ENCODE measurements at places on chromosomes 1 and 21.

DNA sequence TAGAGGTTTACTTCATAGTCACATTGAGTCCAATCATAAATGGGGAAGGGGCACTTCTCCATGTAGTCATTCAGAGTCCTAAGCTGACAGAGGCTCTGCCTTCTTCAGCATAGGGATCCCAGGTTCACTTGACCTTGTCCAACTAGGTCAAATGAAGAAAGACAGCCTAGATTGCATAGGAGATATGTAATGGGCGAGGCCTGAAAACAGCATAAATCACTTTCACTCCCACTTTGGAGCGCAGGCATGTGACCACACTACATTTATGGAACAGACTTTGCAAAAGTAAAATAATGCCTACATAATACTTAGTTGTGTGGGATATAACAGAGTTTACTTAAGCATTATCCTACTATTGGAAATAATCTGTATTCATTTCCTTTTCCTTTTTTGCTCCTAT lies 51.7 kb downstream of the HOOK1 start:
- no peak for DNase-seq

DNA sequence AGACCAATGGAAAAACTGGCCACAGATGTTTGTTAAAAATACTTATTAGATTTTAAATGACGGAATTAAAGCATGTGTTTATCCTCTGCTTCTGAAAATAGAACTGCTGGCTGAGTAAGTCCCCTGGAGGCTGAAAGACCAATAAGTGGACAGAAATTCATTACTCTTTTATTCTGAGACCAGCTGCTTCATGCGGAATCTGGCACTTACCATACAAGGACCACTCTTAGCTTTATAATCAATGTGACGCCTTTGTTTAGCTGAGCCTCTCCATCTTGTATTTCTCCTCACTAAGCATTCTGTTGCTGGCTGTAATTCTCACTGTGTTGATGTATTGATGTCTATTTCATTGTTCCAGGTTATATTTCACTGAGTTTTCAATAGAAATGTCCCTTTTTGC lies 6.3 kb upstream of the EXO1 start:
- no peak for DNase-seq

DNA sequence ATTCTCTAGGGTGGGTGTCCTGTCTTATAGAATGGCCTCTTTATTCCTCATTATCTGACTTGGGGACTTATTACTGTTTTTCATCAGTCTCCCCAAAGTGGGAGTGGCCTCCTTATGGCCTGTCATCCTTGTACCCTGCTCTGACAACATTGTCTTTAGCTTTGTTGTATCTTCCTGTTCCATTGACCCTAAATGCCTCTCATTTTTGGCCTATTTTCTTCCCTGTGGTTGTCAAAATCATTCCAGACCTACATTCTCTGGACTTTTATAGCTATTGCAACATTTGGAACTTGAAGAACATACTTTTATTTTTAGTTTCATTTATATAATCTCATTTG lies 9.7 kb downstream of the SFT2D2 start:
- DNase-seq, result no peak

GRCh38 chr1:207069858-207070506 lies 16.9 kb downstream of the PFKFB2 start:
- no peak for DNase-seq

- DNase-seq, result peak; percentile 46
Observed at GRCh38 chr1:11929849-11930248, 3.6 kb upstream of the KIAA2013 start.

GRCh38 chr1:114008993-114009392 lies 29.7 kb downstream of the OLFML3 start:
- no peak for DNase-seq

DNA sequence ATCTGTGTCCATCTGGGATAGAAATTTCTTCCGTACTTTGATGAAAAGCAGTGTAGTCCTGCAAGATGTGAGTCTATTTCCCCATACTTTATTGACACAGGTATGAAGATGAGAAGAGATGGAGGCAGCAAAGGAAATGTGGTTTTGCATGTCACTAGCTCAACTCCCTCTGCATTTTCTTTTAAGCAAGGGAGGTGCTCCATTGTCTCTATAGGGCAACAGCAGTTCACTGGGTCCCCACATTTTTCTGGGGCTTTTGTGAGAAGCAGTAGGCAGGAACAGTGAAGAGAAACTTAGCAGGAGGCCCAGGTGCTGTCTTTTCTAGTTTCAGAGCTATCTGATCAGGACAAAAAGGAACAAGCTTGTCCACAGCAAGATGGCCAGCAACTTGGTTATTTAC lies 37.1 kb downstream of the C21orf91 start:
- no peak for DNase-seq

DNA sequence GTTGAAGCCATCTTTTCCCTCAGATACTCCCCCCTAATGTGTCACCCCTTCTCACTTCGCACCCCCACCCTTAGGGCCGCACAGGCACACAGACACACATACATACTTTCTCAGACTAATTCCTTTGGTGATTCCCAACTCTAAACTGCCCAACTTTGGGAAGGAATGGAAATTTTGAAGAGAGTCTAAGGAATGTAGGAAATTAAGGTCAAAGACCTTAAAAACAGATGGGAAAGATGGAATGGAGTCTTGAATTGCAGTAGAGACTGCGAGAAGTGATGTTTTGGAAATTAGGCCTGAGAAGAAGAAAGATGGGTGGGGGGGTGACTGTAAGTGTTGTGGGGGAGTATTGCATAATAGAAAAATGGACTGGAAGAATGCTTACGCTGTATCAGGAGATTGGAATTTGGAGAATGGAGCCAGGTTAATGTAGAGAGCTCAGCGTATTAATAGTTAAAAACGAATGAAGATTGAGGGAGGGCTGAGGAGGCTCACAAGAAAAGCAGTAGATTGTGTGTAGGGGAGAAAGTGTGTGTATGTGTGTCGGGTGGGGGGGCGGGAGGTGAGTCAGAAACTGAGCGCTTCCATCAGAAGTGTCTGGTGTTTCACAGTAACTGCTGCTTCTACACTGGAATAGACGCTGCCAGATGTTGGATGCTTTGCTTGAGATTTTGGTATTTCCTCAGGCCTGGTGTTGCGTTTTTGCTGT lies 1.7 kb downstream of the PIP5K1A start:
- peak; percentile 22 for DNase-seq

DNA sequence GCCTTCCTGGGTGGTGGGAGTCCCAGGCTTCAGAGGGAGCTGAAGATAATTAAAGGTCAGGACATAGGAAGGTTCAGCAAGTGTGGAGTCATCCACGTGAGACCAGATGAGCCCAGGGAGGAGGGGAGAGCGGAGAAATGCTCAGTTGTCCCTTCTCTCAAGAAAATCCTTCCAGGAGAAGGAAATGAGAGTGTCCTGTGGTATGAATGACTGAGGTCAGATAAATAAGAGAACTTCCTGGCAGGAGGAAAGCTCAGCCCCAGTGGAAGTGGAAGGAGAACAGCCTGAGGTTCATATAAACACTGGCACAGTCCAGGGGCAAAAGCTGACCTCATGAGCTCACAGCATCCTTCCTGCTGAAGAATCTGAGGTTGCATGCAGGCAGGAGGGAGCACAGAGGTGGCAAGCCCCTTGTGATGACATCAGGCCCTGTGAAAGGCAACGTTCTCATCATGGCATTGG lies 97.6 kb downstream of the NAV1 start:
- no peak for DNase-seq

DNA sequence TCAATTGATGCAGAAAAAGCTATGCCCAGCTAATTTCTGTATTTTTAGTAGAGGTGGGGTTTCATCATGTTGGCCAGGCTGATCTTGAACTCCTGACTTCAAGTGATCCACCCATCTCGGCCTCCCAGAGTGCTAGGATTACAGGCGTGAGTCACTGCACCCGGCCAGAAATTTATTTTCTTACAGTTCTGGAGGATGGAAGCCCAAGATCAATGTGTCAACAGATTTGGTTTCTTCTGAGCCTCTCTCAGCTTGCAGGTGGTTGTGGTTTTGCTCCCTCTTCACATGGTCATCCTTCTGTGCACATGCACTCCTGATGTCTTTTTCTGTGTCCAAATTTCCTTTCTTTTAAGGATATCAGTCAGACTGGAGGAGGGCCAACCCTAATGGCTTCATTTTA lies 35.6 kb downstream of the SHCBP1L start:
- no peak for DNase-seq

DNA sequence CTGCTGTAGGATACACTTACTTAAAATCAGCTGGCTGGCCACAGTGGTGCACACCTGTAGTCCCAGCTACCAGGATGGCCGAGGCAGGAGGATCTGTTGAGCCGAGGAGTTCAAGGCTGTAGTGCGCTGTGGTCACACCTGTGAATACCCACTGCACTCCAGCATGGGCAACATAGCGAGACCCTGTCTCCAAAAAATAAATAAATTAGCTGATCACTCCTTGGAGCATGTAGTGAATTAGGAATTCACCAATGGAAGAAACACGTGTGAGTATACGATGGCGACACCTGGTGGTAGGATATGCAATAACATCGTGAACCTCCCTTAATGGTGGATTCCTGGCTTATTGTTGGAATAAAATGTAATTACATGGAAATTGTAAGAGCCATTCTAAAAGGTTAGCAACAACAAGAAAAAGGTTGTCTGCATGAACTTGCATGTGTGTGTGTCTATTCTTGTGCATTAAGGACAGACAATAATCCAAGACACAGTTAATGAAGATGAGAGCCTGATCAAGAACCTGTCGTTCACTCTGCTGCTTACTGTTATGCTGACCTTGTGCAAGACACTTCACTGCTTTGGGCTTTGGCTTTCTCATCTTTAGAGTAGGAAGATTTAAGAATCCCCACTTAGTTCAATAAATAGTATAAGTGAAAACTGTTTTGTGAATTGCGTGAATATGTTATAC lies 38.6 kb upstream of the COX20 start:
- DNase-seq, result peak; percentile 63

DNA sequence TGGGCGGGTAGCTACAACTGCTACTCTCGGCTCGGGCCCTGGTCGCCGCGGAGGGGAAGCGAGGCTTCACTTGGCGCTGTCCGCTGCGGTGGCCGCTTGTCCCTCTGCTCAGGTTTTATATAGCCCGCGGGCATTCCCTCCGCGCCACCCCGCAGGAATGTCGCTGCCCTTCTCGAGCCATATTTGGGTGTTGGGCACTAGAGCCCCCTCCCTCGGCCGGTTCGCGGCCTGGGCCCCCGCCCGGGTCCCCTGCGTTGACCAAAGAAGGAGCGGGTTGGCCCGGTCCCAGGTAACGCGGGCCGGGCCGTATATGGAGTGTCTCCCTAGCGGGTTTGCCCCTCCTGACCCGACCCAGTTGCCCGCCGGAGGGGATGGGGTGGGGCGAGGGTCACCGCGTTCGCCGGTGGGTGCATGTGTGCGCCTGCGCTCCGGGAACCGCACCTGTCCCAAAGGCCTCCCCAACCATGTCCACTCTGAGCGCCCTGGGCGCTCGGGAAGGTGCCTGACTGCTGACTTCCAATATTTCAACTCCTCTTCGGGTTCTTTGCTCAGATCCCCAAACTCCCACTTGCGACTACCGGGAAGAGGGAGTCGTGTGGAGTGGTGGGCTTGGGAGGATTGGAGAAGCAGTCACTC lies at the start of gene ACTA1:
TSS of gene ACTA1 (minus strand) at position 90 of the 636 bp plus-strand sequence. CDS start 979 bp downstream, outside the sequence.
- no peak for DNase-seq

GRCh38 chr1:5616366-5617178 lies 375.7 kb downstream of the NPHP4 start:
- DNase-seq, result no peak

DNA sequence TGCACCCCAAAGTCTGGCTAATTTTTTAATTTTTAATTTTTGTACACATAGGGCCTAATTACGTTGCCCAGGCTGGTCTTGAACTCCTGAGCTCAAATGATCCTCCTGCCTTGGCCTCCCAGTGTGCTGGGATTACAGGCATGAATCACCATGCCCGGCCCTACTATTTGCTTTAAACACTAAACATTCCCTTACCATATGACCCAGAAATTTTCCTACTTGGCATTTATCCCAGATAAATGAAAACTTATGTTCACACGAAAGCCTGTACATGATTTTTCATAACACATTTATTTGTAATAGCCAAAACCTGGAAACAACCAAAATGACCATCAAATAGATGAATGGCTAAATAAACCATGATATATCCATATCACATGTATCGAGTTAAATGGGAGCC lies 35.8 kb downstream of the NDUFS5 start:
- no peak for DNase-seq

DNA sequence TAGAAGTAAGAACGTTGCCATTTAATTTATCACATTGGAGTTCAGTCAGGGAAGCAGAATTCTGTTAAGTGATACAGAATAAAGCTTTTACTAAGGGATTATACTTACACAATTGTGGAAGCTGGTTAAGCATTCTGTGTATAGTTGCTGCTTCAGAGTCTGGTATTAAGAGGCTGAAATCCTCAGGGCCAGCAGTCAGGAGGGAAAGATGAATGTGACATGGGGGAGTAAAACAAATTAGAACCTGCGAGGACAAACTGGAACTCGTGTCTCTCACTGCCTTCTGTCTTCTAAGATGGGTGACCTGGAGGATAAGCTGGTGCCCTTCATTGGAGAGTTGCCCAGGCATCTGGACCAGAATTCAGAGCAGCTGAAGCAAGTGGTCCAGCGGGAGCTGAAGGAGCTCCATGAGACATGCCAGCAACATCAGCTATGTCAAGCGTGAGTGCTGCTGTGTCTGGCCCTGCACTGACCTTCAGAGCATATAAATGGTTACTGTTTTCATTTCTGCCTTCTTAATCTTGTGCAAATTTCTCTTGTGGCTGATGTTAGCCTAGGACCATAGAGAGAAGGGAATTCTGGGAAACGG lies 23.0 kb downstream of the MARK1 start:
- DNase-seq, result no peak

GRCh38 chr1:212667223-212668139 lies 32.2 kb downstream of the BATF3 start:
- DNase-seq, result no peak

DNA sequence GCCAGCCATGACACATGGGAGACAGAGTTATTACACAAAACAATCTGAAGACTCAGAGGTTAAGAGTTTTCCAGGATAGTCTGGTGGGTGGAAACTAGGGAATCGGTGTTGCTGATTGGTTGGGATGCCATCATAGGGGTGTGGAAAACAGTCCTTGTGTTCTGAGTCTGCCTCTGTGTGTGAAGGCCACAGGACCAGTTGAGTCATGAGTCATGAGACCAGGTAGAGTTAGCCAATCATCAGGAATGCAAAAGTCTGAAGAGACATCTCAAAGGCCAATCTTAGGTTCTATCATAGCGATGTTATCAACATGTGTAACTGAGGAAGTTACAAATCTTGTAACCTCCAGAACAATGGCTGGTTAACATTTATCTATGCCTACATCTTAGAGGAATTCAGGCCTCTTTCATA lies 49.7 kb upstream of the NEK7 start:
- no peak for DNase-seq

- DNase-seq, result no peak
Observed at GRCh38 chr1:72620453-72620852, 338.1 kb upstream of the NEGR1 start.

GRCh38 chr1:12397462-12398450 lies 167.9 kb downstream of the VPS13D start:
- no peak for DNase-seq

DNA sequence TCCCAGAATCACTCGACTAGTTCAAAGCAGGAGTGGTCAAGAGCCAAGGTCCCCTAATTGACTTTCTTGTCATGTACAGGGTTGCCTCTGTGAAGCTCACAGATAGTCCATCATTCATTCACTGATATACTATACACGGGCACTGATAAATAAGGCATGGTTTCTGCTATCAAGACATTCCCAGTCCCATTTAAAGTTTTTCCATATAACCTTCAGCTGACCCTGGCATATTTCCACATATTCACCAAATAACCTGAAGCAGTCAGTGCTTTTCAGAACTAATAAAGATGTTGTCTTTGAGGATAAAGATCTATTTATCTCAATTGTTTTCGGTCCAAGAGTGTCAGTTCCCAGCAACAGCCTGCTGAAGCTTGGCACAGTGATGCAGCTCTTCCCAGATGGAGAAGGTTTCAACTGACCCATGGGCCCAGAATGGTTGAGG lies 173.4 kb downstream of the ZZZ3 start:
- no peak for DNase-seq

GRCh38 chr1:207064561-207064960 lies 11.5 kb downstream of the PFKFB2 start:
- no peak for DNase-seq

Measured in stimulated activated naive CD8-positive, alpha-beta T cell treated with anti-CD3 and anti-CD28 coated beads, Interleukin-15, Interleukin-2, amounts not matched to agents 100 U/mL and 50 U/mL, for 24 hours (primary cell).